ENCODE measurements at places on chromosomes 13 and 19. TPM values are rescaled to one million over a fixed set of nuclear protein-coding genes. Genes with fewer than 3 reads are reported as not detected.

DNA sequence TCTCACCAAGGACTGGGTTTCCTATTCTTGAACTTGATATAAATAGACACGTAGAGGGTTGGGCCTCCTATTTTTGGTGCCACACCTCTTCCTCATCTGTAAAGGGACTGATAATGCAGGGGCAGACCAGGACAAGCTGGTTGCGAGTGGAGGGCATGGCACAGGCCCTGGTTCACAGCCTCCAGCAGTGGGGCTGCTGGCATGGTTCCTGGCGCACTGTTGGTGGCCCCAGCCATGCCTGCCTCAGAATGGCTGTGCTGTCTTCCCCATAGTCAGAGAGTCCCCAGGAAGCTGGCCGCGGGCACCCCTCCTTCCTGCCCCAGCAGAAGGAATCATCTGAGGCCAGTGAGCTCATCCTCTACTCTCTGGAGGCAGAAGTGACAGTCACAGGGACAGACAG lies 10.5 kb upstream of the OVOL3 start:
- DNase-seq: peak; percentile 52

DNA sequence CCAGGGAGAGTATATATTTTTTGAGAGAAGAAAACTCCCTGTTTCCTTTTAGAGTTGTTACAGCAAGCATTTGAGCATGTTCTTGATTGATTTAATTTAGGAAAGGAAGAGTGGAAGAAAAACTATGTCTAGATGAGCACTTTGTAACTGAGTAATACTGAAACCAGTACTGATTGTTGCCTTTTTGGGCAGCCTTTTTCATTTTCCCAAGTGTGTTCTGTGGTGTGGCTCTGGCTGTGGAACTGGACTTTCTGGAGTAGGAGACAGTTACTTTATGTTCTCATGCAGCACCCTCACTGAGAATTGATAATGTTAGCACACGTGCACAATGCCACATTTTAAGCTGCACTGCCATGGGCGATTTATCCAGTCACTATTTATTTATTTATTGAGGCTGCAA lies 211.5 kb downstream of the LMO7 start:
- DNase-seq: no peak

GRCh38 chr19:36638862-36639510 lies 27.7 kb downstream of the ZNF461 start:
- no peak for DNase-seq

GRCh38 chr19:47209319-47210179 lies 21.4 kb downstream of the BBC3 start:
- DNase-seq: peak; percentile 40

The PTH2 gene
- total RNA-seq: not detected

The ZNF583 gene
- total RNA-seq: 5.0 TPM

All from left cardiac atrium (tissue), 4 donors.